ENCODE measurements at places on chromosomes 4 and X.

DNA sequence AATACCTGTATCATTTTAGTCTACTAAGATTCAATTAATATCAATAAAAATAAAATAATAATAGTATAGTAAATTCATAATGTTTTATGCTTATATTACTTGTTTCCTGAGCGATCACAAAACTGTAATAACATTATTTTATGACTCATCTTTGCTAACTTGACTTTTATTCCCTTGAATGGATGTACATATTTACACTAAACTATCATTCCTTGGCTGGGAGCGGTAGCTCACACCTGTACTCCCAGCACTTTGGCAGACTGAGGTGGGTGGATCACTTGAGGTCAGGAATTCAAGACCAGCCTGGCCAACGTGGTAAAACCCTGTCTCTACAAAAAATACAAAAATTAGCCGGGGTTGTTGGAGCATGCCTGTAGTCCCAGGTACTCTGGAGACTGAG lies 104.0 kb upstream of the SLC34A2 start:
- no peak for DNase-seq

GRCh38 chrX:147803948-147804347 lies 107.8 kb upstream of the FMR1 start:
- no peak for DNase-seq

GRCh38 chr4:41541687-41542094 lies 3.7 kb downstream of the LIMCH1 start:
- no peak for DNase-seq

DNA sequence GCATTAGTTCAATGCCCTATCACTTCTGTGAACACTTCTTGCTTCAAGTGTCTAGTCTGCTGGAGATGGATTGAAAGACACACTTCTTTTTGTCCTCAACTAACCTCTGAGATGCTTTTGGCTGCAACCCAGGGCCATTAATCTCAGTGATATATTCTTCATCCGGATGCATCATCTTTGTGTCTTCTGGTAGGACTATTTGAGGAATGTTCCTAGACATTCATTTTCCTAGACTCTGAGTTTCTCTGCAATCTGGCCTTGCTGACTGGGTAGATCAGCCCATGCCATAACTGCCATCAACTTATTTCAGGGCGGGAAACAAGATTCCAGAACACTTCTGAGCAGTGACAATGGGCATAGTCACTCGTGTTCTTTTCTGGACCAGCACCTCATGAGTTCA lies 329.4 kb downstream of the PDGFC start:
- no peak for DNase-seq

- DNase-seq, result no peak
These were observed 45.0 kb upstream of the IL13RA1 start for GRCh38 chrX:118682258-118683014.

- DNase-seq, result no peak
These were observed 50.1 kb downstream of the RASGEF1B start for GRCh38 chr4:81421346-81422218.

DNA sequence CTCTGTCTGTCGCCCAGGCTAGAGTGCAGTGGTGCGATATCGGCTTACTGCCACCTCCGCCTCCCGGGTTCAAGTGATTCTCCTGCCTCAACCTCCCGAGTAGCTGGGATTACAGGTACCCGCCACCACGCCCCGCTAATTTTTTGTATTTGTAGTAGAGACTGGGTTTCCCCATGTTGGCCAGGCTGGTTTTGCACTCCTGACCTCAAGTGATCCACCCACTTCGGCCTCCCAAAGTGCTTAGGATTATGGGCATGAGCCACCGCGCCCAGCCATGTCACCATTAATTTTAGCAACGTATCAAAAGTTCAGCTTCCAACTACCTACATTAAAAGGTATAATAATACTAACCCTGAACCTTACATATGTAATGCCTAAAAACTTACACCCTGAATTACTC lies 940 bp upstream of the UTP3 start:
- no peak for DNase-seq

DNA sequence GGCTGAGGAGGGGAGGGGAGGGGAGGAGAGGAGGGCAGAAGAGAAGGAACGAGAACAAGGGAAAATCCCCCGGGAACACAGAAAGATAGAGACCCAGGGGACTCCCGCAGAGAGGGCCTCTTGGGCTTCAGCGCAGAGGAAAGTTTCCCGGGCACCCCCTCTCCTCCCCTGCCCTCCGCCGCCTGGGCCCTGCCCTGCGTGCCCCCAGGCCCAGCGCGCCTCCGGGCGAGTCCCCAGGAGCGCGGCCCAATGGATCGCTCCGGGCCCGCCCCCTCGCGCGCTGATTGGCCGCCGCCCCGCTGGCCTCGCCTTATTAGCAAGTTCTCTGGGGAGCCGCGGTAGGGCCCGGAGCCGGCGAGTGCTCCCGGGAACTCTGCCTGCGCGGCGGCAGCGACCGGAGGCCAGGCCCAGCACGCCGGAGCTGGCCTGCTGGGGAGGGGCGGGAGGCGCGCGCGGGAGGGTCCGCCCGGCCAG lies at the start of gene MSX1:
Gene MSX1, plus strand, starts transcription at position 341 of the 474 bp plus-strand sequence. CDS start 235 bp downstream, outside the sequence.
- DNase-seq, result peak; percentile 84

DNA sequence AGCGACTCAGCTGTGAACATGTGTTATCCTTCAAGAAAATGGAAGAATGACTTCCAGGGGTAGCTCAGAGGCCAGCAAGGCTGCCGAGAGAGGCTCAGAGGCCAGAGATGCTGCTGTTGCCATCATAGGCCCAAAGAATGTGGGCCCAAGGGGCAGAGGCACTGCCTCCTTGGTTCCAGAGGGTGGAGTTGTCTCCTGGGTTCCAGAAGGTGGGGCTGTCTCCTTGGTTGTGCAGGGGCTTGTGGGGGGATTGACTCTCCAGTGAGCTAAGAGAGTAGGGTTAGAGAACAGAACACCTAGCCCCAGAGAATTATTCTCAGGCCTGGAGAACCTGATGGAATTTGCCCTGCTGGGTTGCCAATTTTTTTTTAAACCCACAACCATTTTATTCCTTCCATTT lies 62.6 kb downstream of the DGKK start:
- DNase-seq, result no peak

- no peak for DNase-seq
These were observed 203.1 kb downstream of the FBXO8 start for GRCh38 chr4:174080361-174080760.

- no peak for DNase-seq
These were observed 90.6 kb downstream of the MID1IP1 start for GRCh38 chrX:38891641-38892413.

GRCh38 chr4:119518230-119518892 lies 110.2 kb downstream of the PDE5A start:
- DNase-seq, result no peak

DNA sequence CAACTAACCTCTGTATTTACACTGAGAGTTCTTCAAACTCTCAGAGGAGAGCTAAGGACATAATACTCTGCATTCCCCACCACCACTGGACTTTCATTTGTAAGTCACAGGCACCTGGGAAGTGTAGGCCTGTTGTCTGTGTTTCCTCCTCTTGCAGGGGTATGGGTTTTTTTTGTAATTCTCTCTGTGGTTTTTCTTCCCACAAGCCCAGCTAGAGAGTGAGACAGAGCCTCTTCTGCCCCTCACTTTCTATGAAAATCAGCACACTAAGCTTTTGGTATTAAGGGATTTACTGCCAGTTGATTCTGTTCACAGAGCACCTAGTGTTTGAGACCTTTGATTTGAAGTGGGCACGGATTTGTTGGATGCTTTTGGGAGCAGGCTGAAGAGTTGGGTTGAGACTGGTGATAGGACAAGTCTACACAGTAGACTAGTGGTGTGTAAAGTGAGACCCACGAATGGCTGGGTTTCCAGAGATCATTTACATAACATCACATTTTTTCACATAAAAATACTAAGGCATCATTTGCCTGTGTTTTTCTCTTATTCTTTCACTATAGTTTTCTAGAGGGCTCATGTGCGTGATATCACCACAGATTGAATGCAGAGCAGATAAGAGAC lies 28.9 kb upstream of the WDR17 start:
- no peak for DNase-seq

GRCh38 chr4:160825644-160826338 lies 1338.0 kb downstream of the FSTL5 start:
- DNase-seq, result no peak

Data from T1000 (cell line).